ENCODE measurements at places on chromosomes 3 and 15.

DNA sequence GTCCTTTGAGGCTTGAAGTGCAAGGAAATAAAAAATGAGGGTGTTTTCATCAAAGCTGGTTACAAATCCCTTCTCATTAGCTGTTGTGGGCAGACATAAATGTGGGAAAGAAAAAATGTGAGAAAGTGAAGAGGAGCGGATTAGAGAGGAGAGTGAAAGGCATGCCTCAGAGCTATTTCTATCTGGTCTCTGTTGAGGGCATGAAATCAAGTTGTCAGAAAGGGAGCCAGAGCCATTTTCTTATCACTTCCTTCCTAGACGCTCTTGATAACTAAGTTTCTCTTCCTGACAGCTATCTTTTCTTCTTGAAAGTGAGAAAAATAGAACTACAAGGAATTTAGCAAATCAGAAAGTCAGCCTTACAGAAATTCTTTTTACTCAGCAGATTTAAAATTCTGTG is 20.8 kb upstream of the CAPN3 start:
- DNase-seq = peak; percentile 3

GRCh38 chr3:48848816-48849515 is 1.3 kb upstream of the PRKAR2A start:
- DNase-seq = no peak

DNA sequence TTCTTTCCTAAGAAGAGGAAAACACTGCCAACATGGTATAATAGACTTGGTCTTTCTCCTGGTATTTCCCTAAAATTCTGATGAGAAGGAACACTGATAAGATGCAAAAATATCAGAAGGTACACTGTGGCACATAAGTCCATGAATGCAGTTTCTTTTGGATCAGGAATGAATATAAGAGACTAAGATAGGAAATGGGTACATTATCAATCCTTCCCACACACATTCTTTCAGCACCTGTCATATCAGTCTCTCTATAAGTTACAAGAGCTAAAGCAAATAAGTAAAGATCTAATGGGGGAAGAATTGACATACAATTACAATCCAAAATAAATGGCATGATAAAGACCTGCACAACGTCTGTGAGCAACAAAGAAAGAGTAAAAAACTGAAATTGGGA is 1101.0 kb downstream of the ROBO2 start:
- DNase-seq = no peak

GRCh38 chr3:29581311-29581710 is 300.4 kb downstream of the RBMS3 start:
- DNase-seq = peak; percentile 51

- no peak for DNase-seq
Measured at GRCh38 chr3:163916596-163917560, 1161.4 kb downstream of the SI start.

- DNase-seq = no peak
Measured at GRCh38 chr15:68880382-68880781, 49.9 kb upstream of the SPESP1 start.

Data from fibroblast of upper back skin (primary cell).